Smooth muscle cell of the brain vasculature (primary cell): ENCODE measurements at places on chromosomes 6 and 20.

- no peak for DNase-seq
These were observed 108.7 kb upstream of the MAP3K4 start for GRCh38 chr6:160882791-160883279.

DNA sequence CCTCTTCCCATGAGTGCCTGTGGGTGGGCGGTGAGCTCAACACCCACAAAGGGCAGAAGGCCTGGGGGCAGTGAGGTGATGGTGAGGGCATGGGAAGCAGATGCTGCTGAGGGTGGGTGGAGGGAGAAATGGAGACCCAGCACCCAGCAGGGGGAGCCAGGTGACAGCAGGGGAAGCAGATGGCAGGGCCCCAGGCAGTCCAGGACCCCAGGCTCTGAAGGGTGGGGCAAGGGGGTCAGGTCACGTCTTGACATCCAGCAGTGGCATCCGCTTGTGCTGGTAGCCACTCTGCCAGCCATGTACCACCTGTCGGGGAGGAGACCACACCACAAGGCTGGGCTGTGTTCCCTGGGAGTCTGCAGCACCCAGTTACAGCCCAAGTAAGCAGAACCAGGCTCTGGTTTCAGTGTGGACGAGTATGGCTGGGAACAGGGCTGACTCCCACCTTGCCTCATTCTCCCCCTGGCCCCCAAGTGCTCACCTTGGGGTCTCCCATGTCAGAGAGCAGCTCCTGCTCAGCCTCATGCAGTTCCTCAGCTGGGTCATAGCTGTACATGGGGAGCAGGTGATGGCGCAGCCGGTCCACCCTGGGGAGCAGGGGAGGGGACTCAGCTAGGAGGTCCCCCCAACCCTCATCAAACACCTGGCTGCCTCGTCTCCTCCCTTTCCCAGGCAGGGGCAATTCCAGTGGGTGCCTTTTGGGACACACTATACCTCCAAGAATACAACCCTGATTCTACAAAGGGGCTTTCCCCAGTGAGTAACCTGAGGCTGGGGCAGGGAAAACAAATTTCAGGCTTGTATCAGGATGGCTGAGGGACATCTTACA, 2.0 kb downstream of the SMIM29 start:
- no peak for DNase-seq

DNA sequence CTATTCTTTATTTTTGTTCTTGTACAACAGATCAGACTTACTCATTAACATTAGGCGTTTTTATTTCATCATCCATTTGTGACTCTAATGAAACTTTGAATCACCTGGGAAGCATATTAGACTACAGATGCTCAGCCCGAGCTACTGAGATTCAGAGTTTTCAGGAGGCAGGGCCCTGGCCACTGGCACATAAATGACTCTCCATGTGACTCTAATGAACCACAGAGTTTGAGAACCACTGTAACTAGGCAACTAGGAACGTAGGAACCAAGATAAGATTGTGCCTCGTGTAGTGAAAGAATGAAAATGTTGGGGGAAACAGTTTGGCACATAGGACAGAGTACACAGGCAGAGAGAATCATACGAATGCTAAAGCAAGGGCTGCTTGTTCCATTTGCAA, 405.9 kb upstream of the BTBD3 start:
- no peak for DNase-seq

DNA sequence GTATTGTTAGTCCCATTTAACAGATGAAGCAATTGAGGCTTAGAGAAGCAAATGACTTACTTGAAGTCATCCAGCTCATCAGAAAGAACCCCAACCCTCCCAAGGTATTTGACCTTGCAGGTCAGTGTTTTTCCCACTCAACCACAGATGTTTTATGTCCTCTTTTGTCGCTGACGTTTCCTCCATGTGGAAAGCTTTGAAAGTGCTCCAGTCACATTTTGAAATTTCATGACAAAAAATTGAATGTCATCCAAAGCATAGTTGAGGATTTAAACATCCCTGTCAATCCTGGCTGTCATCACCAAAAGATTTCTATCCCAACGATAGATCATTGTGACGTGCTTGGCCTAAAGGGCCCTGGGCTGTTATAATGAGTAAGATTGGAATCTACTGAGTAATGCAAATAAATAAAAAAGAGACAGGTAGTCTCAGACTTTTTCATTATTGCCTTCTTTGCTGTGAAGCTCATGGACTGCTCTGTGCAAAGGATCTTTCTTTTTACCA, 102.7 kb downstream of the TSHZ2 start:
- no peak for DNase-seq

DNA sequence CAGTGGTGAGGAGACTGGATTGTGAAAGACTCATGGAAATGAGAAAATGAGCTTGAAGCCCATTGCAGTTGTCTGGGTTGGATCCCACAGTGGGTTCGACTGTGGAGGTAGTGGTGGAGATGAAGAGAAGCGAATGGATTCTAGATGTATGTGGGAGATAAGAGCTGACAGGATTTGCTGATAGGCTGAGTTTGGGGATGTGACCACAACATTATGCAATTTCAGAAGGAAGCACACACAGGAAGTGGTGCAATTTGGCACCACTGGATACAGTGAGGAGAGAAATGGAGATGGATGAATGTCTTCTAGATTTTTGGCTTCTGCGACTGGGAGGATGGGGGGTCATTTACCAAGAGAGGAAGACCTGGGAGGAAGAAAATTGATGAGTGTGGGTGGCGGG, 64.4 kb upstream of the MAFB start:
- DNase-seq, result no peak
